T-cell (primary cell): ENCODE measurements at places on chromosomes 16 and 17.

- no peak for DNase-seq
These were observed 155.7 kb downstream of the SOCS1 start for GRCh38 chr16:11100239-11100750.

GRCh38 chr16:66081775-66082366, 284.6 kb upstream of the CDH5 start:
- no peak for DNase-seq

DNA sequence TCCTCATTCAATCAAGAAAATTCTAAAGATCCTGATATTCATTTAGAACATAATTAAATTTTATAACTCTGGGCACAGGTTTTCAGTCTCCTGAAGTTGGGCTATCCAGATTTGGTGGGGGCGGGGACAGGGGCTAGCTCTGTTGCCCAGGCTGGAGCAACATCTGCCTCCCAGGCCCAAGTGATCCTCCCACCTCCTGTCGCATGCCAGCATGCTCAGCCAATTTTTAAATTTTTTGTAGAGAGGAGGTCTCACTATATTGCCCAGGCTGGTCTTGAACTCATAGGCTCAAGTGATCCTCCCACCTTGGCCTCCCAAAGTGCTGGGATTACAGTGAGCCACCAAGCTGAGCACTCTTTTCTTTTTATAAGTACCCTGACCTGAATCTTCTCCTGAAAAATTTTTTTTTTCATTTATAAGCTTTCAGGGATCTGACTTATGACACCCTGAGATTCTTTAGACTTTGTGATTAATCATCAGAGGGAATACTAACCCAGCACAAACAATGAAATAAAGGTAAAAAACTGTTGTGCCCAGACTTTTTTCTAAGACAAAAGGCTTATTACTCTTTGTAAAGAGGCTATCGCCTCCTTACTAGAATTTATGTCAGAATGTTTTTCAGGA, 62.6 kb downstream of the TUBD1 start:
- DNase-seq, result no peak

DNA sequence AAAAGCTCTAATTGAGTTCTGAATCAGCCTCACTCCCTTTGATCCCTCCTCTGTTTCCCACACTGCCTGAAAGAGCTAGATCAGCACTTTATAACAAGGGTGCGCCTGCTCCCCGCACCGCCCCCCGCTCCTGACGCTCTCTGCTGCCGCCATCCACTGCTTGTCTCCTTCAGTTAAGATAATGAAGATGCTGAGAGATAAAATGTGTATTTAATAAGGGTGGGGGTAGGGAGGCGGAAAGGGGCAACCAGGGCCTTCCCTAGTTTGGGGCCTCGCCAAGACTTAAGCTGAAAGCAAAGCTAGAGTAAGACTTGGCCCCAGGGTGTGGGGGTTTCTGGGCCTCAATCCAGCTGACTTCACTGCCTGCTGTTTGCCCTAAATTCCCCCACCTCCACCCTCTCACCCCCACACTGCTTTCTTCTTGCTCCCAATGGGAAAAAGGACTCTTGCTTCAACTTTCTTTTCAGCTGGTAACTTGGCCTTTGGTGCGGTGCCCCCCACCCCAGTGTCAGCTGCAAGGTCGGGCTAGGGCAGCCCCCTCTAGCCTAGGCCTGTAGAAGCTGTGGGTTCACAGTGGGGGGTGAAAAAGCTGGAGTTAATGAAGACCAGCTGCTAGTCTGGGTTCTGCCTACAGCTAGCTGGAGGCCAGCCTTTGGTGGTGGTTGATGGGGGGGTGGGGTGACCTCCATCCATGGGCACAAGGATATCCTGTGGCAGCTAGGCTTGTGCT, 1.8 kb upstream of the RARA start:
- no peak for DNase-seq

DNA sequence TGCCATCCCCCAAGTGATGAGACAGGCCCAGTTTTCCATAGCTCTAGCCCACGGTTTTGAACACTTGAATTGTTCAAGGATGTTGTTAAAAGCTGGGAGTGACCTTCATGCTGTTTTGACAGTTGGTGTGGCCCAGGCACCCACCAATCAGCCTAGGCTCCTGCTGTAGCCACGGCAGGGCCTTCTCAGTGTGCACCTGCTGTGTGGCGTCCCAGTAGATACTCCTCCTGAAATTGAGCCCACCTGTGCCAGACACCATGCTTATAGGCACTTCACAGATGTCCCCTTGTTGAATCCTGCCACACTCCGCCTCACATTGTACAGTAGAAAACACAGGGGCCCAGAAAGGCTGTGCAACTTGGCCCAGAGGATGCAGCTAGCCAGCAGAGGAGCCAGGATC, 86.4 kb downstream of the SOCS1 start:
- no peak for DNase-seq

DNA sequence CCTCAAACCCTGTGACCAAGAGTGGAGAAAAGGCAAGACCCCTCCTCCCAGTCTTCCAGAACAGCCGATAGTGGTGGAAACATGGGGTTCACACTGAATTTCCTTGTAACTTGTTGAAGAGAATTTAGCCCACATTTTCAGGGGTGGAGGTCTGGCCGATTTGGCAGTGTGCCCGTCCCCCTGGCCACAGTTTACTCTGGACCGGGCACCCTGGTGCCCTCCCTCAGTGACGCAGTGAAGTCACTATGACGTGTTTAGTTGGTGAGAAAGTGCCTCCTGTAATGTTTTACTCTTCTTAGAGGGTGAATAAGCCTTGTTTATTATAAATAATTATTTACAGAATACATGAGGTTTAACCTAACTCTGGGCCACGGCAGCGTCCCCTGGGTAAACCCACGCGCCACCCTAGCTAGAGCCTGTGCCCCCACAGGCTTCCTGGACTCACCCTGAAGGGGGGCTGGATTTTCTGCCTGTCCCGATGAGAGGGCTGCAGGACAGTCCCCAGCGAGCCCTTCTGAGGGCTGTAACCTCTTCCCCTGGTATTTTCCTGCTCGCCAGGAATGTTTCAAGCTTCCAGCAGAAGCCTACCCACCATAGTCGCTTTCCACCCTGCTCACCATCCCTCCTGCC, 316.9 kb downstream of the SEC14L1 start:
- DNase-seq, result no peak

GRCh38 chr16:84999857-85000480, 11.4 kb downstream of the ZDHHC7 start:
- DNase-seq, result no peak

GRCh38 chr17:47852113-47852949, 1.4 kb upstream of the SP6 start:
- DNase-seq, result no peak

- DNase-seq, result no peak
These were observed at the start of gene IGFALS for GRCh38 chr16:1793578-1794220. Gene IGFALS, minus strand, starts transcription at chr16:1793705. Its CDS starts 53 bp downstream, at chr16:1793652.

DNA sequence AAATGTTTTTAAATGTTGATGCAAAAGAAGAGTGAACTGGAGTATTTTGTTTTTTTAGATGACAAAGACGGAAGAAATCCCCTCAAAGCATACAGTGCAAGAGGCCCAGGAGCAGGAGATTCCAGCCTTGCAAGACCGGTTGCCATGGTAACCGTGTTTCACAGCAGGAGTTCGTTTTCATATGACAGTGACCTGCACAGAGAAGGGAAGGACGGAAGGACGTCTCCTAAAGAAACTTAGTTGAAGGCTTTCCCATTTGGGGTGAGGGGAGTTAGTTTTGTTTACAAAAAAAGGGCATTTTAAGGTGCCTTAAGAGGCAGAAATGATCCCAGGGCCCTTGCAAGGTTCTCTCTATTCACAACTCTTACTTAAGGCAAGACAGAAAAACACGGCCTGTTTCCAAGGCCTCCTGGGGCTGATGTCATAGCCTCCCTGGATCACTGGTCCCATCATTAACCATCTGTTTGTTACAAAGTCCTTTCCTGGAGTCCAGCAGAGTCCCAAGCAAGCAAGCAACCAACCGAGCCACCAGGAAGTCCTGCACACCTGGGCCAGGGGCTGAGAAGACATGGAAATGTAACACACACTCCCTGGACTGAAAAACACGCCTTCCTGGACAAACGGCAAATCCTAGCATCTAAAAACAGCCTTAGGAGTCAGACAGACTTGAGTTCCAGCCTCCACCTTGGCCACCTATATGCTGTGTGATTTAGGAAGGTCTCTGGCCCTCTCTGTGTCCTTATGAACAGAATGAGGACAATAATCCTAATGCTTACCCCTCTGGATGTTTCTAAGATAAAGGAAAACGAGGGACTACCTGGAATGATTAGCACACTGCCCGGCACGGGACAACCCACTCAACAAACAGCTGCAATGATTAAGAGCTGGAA, 30.3 kb upstream of the RPH3AL start:
- DNase-seq, result no peak

GRCh38 chr17:869086-869485, 86.9 kb downstream of the MRM3 start:
- no peak for DNase-seq

GRCh38 chr17:61467416-61468262, 15.4 kb downstream of the TBX4 start:
- DNase-seq, result no peak

DNA sequence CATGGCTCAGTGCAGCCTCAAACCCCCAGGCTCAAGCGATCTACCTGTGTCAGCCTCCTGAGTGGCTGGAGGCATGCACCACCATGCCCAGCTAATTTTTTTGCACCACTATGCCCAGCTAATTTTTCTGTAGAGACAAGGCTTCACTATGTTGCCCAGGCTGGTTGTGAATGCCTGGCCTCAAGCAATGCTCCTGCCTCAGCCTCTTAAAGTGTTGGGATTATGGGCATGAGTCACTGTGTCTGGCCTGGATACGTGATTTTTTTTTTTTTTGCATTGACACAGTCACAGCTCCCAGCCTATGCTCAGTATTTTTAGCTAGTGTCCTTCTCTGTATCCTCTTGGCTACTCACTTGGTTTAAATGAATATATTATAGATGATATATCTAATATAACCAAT, 377.0 kb upstream of the TNRC6C start:
- no peak for DNase-seq

DNA sequence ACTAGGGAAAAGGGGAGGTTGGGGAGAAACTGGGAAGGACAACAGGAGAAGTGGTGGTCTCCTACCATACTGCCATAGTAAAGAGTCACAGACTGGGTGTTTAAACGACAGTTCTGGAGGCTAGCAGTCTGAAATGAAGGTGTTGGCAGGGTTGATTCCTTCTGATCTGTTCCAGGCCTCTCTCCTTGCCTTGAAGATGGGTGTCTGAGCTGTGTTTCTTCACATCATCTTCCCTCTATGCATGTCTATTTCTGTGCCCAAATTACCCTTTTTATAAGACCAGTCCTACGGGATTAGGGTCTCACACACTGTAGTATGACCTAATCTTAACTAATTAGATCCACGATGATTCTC, 79.8 kb upstream of the TMEM97 start:
- DNase-seq, result no peak

DNA sequence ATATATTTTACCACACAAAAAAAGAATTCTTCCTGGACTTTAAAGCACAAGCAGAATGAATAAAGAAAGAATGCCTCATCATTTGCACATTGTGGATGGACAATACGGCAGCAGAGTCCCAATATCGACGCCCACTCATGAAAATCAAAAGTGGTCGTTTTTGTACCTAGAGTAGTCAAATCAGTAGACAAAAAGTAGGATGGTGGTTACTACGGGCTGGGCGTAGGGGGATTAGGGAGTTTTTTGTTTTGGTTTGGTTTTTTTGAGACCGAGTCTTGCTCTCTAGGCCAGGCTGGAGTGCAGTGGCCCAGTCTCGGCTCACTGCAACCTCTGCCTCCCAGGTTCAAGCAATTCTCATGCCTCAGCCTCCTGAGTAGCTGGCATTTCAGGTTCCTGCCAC, 8.6 kb upstream of the CENPV start:
- no peak for DNase-seq
